Inflammatory macrophage treated with lipopolysaccharide for 1 hour (primary cell): ENCODE measurements at places on chromosomes 1 and 21.

- no peak for DNase-seq
Observed at GRCh38 chr1:79431340-79431739, 424.8 kb upstream of the ADGRL4 start.

DNA sequence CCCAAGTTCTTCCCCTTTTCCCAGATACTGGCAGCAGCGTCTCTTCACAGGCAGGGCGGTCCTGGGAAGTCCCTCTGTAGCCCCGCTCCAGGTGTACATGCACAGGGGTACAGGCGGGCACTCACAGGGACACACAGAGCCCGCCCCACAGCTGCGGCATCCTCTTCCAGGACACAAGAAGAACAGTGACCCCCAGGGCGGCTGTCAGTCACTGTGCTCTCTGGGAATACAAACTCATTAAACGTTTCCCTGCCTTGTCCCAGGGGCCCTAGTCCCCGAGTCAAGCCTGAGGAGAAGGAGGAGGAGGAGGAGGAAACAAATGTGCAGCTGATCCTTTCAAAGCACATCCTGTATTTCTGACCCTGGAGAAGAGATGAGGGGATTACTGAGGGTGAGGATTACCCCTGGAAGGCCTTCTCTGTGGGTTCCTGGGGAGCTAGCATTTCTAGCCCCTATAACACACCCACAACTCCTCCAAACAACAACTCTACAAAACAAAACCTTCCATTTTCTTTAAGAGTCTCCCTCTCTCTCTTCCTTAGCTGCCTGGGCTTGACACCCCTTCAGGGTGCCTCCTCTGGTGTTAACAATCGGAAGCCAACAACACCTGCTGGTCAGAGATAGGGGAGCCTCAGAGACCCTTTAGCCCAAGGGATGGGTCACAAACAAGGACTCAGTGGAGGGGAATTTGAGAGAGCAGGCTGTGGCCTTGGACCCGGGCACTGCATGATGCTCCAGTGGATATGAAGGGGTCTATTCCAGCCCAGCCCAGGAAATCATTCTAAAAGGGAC lies 28.4 kb upstream of the DMBX1 start:
- no peak for DNase-seq

- no peak for DNase-seq
Observed at GRCh38 chr1:96710708-96711477, 10.7 kb upstream of the PTBP2 start.

DNA sequence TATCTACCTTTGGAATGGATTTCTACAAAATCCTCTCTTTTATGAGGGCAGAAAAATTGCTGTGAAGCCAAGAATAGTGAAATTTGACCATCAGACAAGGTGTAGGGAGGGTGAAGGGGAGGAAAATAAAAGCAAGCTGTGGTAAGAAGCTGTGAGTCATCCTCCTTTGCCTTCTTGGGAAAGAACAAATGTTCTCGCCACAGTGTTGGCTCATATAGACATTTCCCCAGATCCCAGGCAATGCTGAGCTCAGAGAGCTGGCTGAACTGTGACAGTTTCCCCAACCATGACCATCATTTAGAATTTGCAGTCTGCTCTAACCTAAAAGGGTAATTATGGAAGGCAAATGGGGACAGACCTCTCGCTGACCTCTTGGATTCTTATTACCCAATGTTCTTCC lies 235.4 kb downstream of the PBX1 start:
- DNase-seq, result peak; percentile 50

DNA sequence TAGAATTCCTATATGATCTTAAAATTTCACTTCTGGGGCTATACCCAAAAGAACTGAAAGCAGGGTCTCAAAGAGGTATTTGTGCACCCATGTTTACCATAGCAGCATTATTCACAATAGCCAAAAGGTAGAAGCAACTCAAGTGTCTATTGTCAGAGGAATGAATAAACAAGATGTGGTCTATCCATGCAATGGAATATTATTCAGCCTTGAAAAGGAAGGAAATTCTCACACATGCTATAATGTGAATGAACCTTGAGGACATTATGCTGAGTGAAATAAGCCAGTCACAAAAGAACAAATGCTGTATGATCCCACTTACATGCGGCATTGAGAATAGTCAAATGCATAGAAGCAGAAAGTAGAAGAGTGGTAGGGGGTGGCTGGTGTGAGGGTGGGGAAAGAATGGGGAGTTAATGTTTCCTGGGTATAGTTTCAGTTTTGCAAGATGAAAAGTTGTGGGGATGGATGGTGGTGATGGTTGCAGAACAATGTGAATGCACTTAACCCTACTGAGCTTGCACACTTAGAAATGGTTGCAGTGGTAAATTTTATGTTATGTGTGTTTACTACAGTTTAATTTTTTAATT lies 122.4 kb downstream of the TOMM20 start:
- DNase-seq, result no peak

- DNase-seq, result no peak
Observed at GRCh38 chr1:39485046-39485803, 6.2 kb upstream of the BMP8A start.

GRCh38 chr1:46747683-46748288 lies 28.9 kb upstream of the EFCAB14 start:
- DNase-seq, result no peak

GRCh38 chr1:159012495-159012894 lies 2.8 kb downstream of the IFI16 start:
- peak; percentile 76 for DNase-seq

DNA sequence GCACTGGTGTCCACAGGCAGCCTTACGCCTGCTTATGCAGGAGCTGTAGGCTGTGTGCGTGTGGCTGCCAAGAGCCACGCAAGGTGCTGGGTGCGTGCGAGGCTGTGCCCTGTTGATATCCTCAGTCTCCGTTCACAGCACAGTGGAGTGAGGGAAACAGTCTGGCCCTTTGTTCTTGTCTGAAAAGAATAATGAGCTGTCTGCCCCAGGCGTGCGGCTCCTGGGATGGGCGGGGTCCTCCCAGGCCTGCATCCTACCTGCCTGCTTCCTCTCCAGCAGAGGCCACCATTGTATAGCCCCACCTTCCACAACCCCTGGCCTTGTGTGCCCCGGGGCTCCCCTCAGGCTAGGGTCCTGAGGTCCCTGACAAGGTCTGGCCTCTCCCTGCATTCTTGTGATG lies 47.0 kb upstream of the KDM4A start:
- no peak for DNase-seq

DNA sequence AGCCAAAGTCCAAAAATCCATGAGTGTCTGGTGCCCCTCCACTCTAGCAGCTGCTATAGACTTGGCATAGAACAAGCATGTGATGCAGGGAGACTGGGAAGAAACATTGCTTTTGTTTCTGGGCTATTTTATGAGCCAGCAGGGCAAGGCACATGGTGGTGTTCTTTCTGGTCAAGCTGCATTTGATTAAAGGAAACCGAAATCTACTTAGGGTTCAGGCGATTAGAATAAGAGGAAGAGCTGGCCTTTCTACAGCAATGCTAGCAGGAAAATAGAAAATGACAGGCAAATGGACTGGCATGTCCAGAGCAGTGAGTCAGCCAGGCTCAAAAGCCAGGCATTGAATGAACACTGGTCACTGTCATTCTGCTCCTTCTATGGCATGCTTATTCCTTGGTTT lies 28.5 kb upstream of the ARHGAP29 start:
- no peak for DNase-seq

- no peak for DNase-seq
Observed at GRCh38 chr21:18252680-18253079, 8.0 kb downstream of the CHODL start.

GRCh38 chr1:51222136-51222787 lies 13.8 kb upstream of the RNF11 start:
- no peak for DNase-seq

GRCh38 chr1:220680085-220680687 lies 10.0 kb upstream of the C1orf115 start:
- peak; percentile 54 for DNase-seq
